ENCODE measurements at places on chromosomes 7 and 10.

DNA sequence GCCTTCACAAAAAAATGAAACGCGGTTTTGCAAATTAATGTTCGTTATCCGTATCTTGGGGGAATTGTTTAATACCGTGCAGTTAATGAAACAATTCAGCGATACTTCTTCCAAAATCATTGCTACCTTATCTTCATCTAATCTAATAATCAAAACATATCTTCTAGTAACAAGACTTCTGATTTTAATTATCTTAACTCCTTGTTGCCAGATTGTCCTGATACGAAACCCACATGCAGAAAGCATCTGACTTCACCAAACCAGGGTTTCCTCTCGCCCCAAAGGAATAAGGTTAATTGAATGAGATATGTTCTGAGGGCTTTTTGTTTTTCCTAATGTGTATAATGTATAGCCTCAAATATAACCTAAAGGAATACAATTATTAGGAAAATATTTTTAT is 105.2 kb upstream of the SH2B2 start:
- DNase-seq: no peak

GRCh38 chr7:17773289-17773626 is 167.0 kb downstream of the SNX13 start:
- no peak for DNase-seq

DNA sequence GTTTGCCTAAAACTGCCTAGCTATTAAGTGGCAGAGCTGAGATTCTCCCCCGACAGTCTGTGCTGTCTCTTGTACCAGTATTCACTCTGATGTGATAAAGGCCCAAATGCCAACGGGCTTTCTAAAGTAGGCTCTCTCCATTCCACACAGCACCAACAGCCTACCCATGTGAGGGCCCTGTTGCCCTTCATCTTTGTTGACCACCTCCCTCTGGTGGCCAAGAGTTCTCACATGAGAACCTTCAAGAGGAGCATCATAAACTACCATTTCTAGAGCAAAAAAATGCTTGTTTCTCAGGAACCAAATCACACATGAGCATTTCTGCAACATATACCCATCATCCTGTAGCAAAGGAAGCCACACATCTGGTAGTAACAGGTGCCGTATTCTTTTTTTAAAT is 185.8 kb downstream of the GRM8 start:
- no peak for DNase-seq

DNA sequence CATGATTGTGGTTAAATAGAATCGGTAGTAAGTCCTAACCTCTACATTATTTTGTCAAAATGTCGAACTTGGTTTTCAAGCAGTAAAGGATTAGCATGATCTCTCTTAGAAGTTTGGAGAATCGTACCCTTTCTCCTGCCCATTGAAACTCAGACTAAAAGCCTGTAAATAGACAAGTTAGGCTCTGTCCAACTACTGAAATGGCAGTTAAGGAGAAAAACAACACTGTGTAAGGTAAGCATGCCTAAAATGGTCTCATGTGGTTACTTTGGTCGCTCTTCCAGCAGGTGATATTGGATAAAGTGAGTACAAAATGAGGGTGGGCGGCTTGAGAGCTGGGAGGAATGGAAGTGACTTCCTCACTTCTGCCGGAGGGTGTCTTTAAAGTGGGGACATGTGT is 25.0 kb downstream of the SEC61A2 start:
- no peak for DNase-seq

DNA sequence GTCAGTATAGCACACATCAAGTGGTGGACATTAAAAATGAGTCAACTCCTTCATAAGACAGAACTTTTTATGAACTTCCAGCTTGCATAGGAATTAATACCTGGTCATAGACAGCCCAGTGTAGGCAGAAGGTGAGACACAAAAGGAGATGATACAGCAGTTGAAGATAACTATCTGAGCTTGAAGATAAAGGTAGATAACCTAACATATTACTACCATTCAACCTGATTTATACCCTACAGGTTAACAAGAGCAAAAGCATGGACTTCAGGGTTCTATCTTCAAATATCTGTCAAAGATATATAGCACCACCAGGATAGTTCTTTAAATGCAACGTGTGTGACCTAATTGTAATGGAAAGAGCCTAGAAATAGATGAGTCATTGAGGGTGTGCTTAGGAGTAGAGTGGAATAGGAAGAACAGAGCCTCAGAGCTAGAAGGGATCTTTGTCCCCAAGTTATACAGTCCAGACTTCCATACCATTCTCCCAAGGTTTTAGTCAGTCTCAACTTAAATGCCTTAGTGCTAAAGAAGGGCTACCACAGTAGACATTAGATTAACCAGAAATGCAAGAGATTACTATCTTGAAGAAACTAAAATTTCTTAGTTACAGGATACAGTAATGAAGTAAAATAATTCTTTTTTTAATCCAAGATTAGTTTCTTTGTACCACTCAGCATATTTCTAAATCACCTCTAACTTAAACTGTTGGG is 9.2 kb downstream of the ZNF800 start:
- no peak for DNase-seq

GRCh38 chr10:33773253-33773573 is 438.7 kb upstream of the NRP1 start:
- no peak for DNase-seq

GRCh38 chr10:5292196-5292735 is 72.5 kb upstream of the UCN3 start:
- DNase-seq: no peak

DNA sequence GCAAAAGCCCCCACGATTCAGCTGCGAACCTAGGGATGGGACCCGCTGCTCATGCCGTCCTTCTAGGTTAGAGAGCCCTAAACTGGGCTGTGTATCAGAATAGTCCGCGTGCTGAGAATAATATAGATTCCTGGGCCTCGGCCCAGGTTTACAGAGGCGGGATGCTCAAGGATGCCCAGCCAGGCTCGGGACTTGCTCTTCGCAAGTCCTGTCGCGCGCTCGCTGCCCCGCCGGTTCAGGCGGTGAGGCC is 266 bp upstream of the STMP1 start:
- DNase-seq: no peak

- no peak for DNase-seq
Observed at GRCh38 chr10:75932921-75933320, 501.5 kb downstream of the LRMDA start.

DNA sequence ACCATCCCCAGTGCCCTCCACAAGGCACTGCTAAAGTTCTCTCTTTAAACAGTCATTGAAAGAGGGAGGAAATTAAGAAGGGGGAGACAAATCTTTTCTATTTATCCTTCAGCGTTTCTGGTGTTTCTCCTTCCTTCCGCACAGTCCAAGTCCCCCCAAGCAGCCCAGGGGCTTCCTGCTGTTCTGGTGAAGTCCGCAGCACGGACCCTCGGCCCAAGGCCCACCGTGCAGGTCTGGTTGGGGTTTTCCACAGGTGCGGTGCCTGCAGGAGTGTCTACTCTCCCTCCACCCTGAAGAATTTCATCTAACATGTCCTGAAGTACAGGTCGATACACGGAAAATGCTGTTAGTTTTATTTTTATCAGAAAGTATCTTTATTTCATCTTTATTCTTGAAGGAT is 34.1 kb upstream of the KNDC1 start:
- no peak for DNase-seq

DNA sequence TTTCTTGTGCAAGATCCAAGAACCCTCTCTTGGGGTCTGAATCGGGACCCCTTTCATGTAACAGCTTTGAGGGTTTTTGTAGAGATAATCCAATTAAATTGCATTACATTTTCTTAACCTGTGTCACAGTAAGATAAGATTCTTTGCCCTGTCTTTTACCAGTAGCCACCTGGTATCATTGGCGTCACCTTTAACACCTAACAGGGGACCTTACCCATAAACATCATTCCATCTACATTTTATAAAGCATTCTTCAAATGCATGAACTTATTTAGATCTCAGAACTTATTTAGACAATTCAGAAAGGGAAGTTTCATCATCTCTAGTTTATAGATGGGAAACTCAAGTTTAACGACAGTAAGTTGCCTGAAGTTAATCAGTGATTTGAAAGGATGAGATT is 106.4 kb upstream of the KLF6 start:
- DNase-seq: no peak

GRCh38 chr10:82267014-82267413 is 392.0 kb downstream of the NRG3 start:
- no peak for DNase-seq

GRCh38 chr7:27251652-27252590 is 9.3 kb downstream of the EVX1 start:
- DNase-seq: no peak

All from left renal pelvis (tissue), 4 donors.